NCI-H2227 treated with DMSO at 0.1 percent for 48 hours (cell line): ENCODE measurements at places on chromosomes 1 and 21.

GRCh38 chr1:184388319-184388889 is 1.6 kb downstream of the C1orf21 start:
- DNase-seq: no peak

DNA sequence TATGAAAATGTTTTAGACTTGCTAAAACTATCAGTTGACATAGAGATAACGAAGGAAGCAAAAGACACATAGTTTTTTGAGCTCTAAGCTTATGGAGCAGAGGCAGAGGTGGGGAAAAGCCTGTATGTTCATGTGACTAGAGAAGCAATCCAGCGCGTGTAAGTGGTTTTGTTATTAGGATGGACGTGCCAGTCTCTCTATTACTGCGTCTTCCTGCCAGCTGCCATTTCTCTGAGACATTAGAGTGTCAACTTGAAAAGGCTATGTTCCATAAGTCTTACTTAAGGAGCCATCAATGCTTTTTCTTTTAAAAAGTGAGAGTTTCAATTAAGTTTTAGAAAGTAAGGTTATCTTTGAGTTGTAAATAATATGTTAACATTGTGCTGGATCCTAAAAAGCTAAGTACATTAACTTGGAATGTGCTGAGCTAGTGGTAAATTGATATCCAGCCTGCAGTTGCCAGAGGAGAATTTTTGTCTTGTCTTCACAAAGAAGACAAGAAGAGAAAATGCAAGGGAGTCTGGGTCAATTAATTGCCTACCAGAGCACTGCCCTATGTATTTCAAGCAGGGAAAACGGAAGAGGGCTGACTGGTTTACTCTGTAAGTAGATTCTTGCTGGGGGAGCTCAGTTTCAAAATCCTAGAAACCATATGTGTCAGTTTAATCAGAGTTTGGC is 161.8 kb upstream of the B3GALT2 start:
- DNase-seq: no peak

DNA sequence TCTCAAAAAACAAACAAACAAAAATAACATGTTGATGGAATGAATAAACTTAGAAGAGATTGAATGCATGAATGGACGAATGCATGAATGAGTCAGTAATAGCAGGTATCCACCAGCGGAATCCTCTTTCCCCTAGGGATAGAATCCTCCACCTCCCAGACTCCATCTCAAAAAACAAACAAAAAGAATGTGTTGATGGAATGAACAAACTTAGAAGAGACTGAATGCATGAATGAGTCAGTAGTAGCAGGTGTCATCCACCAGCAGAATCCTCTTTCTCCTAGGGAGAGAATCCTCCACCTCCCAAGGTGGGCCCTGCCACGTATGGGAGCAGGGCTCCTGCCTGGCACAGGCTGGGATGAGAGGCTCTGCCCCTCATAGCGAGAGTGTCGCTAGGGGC is 26.8 kb upstream of the RNF19B start:
- DNase-seq: no peak

DNA sequence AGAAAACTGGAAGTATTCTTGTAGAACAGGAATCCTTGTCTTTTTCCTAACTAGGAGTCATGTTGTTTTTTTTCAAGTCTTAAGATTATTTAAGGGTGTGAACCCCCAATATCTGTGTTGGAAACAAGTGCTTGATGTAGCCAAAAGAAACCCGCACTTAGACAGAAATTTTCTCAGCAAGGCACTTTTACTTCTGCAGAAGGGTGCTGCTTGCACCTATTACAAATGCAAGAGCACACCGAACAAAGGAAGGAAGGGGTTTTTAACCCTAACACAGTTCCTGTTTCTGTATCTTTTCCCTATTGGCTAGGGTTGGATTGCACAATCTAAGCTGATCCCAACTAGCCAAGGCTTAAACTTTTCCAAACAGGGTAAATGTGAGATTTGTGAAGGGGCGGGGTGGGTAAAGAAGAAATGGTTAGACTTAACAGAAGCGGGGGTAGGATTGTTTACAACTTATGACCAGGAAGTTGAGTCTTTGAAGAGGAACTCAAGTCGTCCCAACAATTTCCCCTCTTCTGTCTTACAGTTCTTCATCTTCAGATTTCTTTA is 75.1 kb downstream of the ZFYVE9 start:
- DNase-seq: no peak

DNA sequence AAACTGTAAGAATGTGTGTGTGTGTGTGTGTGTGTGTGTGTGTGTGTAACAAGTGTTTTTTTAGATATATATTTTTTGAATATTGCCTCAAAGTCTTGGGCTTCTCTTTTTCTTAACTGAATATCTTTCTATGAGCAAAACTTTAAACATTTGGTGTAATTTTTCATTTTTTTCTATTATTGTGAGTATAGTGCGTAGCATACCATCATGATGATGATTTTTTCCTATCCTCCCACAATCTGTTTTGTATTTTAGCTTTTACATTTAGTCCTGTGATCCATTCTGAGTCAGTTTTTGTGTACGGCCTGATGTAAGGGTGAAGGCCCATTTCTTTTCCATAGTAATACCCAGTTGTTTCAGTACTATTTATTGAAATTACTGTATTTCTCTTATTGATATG is 680.6 kb downstream of the TTLL7 start:
- DNase-seq: no peak

DNA sequence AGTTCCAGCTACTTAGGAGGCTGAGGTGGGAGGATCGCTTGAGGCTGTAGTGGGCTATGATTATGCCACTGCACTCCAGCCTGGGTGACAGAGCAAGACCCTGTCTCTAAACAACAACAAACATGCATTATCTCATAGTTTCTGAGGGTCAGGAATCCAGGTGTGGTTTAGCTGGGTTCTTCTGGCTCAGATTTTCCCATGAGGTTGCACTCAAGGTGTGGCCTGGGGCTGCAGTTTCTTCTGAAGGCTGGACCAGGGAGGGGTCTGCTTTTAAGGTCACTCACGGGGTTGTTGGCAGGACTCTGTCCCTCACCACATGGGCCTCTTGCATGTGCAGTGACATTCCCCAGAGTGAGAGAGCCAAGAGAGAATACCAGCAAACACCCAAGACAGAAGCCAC is 77.0 kb downstream of the EPHB2 start:
- no peak for DNase-seq

- DNase-seq: no peak
Measured at GRCh38 chr1:27139980-27140379, 14.9 kb downstream of the SLC9A1 start.

DNA sequence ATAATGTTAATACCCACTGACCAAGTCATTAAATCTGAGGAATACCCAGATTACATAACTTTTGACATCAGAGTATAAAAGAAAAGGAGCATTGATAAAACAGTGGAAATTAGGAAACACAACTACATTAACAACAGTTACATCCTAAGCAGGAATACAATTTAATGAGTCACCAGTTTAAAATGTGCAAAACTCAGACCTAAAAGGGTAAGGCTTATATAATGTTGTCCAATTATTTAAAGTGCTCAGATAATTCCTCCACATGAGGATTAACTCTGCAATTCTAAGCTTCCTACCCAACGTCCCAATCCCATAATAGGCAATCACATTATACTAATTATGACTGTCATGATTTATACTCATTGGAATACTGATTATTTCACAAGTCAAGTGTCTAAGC is 50.5 kb downstream of the ABL2 start:
- DNase-seq: no peak

GRCh38 chr1:58592522-58593134 is 15.6 kb upstream of the TACSTD2 start:
- DNase-seq: no peak

DNA sequence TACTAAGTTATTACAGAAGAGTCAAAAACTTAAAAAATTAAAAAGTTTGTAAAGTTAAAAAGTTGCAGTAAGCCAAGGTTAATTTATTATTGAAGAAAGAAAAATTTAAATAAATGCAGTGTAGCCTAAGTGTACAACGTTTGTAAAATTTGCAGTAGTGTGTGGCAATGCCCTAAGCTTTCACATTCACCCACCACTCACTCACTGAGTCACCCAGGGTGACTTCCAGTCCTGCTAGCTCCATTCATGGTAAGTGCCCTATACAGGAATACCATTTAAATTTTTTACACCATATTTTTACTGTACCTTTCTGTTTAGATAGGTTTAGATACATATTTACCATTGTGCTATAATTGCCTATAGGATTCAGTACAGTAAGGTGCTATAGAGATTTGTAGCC is 88.6 kb downstream of the CTH start:
- no peak for DNase-seq

DNA sequence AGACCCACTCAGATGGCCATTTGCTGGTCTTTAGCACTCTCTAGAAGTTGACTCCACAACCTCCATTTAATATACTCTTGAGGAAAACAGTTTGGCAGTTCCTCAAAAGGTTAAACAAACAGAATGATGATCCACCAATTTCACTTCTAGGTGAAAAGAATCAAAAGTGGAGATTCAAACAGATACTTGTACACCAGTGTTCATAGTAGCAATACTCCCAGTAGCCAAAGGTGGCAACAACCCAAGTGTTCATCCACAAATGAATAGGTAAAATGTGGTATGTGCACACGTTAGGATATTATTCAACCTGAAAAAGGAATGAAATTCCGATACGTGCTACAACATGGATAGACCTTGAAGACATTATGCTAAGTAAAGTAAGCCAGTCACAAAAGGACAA is 6.3 kb downstream of the PRCC start:
- DNase-seq: no peak

DNA sequence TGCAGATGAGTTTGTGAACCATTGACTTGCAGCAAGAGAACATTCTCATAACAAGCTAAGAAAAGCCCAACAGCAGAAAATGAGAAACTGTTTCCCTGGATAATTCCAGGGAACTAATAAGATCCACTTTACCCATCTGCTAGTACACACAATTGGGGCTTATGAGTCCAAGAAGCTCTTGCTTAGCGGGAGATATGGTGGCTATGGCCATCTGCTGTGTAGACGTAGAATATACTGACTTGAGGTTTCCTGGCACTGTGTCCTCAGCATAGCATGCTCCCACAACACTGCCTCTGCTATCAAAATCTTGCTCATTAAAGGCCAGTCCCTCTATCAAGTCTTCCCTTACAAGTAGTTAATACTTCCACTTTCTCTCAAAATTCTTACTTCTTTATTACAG is 6.8 kb upstream of the RXRG start:
- no peak for DNase-seq

DNA sequence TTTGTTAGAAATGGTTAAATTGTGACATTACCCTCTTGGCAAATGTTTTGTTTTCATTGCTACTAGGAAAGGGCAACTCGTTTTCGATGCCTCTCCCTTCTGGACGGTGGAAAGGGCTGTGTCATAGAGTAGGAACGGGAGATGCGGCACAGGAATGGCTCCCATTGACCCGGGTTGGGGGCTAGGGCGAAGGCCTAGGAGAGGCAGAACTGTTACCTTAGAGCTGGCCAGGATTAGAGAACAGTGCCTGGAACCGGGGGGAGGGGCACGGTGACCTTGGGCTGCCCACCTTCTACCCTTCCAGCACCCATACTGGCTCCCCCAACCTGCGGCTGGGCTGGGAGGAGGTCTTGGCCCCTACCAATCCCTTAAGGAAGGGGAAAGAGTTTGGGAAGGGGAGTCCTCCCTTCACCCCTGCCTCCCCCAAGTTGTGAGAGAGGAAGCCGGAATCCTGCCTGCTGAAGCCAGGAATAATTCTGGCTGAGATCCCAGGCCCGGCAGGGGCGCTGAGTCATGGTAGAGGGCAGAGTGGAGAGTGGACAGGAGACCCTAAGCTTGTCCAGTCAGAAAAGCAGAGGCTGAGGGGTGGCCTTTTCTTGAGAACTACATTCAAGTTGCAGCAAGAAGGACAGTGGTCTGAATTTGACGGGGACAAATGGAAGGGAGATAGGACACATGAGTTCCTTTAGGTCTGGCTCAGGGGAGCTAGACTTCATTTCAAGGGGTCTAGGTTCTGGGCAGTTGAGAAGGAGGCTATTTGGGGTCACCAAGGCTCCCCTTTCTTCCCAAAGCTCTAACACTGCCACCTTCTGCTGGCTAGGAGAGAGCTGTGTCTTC is 8.2 kb downstream of the LMNA start:
- DNase-seq: no peak

GRCh38 chr1:214326406-214326805 is 45.4 kb downstream of the SMYD2 start:
- DNase-seq: no peak

DNA sequence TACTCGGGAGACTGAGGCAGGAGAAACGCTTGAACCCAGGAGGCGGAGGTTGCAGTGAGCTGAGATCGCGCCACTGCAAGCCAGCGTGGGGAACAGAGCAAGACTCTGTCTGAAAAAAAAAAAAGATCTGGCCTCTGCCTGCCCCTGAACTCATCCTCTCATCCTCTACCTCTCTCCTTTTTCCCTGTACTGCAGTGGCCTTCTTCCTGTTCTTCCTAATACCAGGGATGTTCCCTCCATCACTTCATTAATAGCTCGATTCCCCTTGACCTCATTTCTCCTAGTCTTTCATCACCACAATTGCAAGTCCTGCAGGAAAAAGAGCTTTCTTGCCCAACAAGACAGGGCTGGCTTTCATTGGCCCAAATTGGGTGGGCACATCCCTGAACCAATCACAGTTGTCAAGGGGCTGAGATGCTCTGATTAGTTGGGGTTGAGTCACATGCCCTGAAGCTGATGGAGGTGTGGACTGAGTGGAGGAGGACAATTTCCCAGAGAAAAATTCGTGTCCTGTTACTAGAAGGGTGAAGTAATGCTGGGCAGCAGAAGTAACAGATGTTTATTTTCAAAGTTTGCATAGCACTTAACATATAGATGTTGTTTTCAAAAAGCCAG is 86.8 kb upstream of the PUM1 start:
- DNase-seq: no peak

DNA sequence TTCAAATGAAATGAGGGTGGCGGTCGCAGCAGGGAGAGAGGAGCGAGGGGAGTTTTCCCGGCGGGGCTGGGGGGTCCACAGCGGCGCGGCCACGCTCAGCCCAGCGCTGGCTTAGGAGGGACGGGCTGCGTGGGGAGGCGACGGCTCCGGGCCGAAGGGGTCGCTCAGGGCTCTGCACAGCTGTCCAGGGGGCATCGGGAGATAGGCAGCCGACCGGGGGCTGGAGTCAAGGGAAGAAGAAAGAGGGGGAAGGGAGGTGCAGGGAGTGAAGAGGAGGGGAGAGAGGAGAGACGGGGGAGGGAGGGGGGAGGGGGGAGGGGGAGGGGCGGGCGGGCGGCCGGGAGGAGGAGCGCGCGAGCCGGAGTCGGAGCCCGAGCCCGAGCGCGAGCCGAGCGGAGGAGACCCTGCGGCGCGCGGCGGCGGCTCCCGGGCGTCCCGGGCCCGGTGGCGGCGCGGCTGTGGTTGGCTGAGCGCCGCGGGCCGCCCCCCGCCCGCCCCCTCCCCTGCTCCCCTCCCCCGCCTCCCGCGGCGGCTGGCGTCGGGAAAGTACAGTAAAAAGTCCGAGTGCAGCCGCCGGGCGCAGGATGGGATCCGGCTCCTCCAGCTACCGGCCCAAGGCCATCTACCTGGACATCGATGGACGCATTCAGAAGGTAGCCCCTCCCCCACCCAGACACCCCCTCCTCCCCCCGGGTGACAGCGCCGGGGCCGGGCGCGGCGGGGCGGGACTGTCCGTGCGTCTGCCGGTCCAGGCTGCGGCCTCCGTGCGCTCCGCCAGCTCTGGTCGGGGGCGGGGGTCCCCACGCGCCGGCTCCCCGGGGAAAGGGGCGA is at the start of gene PDE9A:
TSS of gene PDE9A (plus strand) at position 391 of the 831 bp plus-strand sequence. CDS start at position 585, 194 bp downstream.
- DNase-seq: peak; percentile 57

- no peak for DNase-seq
Measured at GRCh38 chr1:41842993-41843755, 75.5 kb downstream of the HIVEP3 start.

- no peak for DNase-seq
Measured at GRCh38 chr1:167088746-167089417, 1.3 kb downstream of the GPA33 start.
